G401 (cell line): ENCODE measurements at places on chromosomes 4 and X.

- no peak for DNase-seq
Measured at GRCh38 chrX:140949233-140949632, 53.2 kb upstream of the SPANXB1 start.

DNA sequence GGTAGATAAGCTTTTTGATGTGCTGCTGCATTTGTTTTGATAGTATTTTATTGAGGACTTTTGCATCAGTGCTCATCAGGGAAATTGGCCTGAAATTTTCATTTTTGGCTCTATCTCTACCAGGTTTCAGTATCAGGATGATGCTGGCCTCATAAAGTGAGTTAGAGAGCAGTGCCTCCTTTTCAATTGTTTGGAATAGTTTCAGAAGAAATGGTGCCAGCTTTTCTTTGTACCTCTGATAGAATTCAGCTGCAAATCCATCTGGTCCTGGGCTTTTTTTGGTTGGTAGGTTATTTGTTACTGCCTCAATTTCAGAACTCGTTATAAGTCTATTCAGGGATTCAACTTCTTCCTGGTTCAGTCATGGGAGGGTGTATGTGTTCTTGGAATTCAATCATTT, 15.6 kb upstream of the TMPRSS11F start:
- DNase-seq, result peak; percentile 84

- peak; percentile 32 for DNase-seq
Measured at GRCh38 chr4:152936446-152937335, 568 bp downstream of the FHDC1 start.

- DNase-seq, result no peak
Measured at GRCh38 chrX:119156241-119156640, 28.6 kb upstream of the KIAA1210 start.

- DNase-seq, result no peak
Measured at GRCh38 chrX:97743014-97743413, 859.3 kb downstream of the RPA4 start.

- DNase-seq, result peak; percentile 9
Measured at GRCh38 chrX:41265615-41266014, 68.3 kb upstream of the DDX3X start.

DNA sequence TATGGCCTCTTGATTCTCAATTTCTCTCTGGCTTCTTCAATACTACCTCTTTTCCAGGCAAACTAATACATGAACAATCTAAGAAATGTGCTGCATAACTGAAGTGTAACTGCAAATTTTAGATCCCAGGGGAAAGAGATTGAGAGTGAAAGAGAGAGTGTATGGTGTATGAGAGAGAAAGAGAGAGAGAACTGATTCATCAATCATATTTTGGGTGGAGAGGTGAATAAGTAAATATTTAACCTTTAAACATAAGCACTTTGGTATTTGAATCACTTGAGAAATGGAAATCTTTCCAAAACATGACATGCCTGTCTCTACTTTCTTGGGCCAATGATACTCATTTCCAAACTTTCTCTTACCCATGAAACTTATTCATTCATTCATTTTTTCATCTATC, 147.2 kb upstream of the DIPK2B start:
- DNase-seq, result no peak

DNA sequence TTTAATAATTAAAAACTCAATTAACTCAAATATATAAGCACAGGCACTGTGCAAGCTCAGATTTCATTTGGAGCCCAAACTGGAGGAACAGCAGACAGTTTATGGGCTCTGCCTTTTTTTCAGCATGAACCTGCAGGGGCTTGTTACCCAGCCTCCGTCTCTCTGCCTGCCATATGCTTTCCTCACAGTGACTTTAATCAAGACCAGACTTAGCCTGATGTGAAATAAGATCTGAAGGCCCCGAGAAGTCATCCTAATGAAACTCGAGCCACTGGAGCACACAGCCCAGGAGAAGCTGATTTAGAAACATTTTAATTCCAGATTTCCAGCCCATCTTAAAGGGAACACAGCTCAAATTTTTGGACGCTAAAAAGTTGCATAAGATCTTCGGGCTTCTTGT, 55.6 kb downstream of the SPATA18 start:
- DNase-seq, result no peak

DNA sequence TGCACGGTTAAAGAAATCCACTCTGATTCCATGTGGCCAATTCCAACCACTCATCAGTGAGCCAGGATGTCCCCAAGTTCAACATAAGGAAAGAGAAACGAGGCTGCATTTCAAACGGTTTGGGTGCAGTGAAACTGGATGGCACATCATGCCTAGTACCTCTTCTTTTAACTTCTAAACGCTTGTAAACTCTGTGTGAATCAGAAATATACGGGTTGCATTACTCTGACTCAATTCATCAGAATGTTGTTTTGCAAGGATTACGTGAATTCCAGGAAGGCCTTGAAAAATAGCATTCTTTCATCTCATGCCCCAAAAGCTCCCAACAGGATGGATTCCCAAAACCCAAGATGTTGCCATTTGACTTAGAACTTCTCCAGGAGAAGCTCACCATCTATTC, 270.4 kb downstream of the LDB2 start:
- no peak for DNase-seq

- DNase-seq, result no peak
Measured at GRCh38 chr4:1290165-1290977, 680 bp downstream of the MAEA start.

DNA sequence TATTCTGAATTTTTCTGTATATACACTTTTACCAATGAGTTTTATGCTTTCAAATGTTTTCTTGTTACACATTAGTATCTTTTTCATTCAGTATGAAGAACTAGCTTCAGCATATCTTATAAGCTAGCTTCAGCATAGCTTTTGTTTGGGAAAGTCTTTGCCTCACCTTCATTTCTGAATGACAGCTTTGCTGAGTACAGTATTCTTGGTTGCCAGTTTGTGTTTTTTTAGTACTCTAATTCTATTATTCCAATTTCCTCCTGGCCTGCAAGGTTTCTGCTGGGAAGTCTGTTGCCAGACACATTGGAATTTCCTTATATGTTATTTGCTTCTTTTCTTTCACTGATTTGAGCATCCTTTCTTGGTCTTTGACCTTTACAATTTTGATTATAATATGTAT, 278.8 kb downstream of the SPATA18 start:
- no peak for DNase-seq

- DNase-seq, result no peak
Measured at GRCh38 chr4:28225689-28226353, 1365.2 kb downstream of the STIM2 start.

DNA sequence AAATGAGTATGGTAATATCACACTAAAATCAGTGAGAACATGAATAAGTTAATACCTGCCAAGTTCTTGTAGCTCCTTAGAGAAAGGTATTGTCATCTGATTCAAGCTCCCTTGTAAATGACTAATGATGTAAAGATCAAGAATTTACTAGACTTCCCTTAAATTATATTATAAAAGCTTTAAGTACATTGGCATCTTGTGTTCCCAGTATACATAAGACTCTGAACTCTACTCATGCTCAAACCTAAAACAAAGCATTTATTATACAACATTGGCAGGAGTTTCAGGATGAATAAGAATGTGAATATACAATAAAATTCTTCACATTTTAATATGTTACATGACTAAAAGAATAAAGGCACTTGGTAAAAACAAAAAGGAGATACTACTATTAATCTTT, 126.8 kb upstream of the UNC5C start:
- no peak for DNase-seq

GRCh38 chrX:119605464-119606279, 552 bp downstream of the NKRF start:
- peak; percentile 37 for DNase-seq

GRCh38 chr4:183053681-183054080, 45.4 kb upstream of the WWC2 start:
- no peak for DNase-seq

- DNase-seq, result peak; percentile 71
Measured at GRCh38 chr4:120071192-120071795, 4.6 kb upstream of the MAD2L1 start.

- no peak for DNase-seq
Measured at GRCh38 chr4:3820806-3821579, 54.8 kb downstream of the ADRA2C start.

- DNase-seq, result no peak
Measured at GRCh38 chr4:48752726-48753125, 27.4 kb downstream of the FRYL start.

DNA sequence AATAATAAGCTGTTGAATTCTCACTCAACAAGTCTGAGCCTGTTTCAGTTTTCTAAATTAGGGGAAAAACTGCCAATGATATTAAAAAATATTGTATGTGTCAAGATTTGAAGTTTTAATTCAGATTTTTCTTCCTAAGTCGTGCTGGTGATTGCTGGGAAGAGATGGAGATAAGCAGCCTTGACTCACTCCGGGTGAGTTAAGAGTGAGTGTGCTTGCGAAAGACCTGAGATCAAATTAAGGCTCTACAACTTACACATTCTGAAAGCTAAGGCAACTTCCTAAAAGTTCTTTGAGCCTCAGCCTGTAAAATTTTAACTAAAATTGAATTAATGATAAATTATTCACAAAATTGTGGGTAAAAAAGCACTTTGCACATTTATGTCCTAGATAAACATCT, 1441.2 kb downstream of the PCDH7 start:
- no peak for DNase-seq

GRCh38 chr4:147799986-147800555, 68.2 kb downstream of the ARHGAP10 start:
- no peak for DNase-seq

GRCh38 chr4:103292959-103293358, 94.8 kb upstream of the CENPE start:
- no peak for DNase-seq

- DNase-seq, result no peak
Measured at GRCh38 chr4:114603497-114603896, 4.9 kb downstream of the UGT8 start.

GRCh38 chrX:97238632-97239031, 354.9 kb downstream of the RPA4 start:
- no peak for DNase-seq

DNA sequence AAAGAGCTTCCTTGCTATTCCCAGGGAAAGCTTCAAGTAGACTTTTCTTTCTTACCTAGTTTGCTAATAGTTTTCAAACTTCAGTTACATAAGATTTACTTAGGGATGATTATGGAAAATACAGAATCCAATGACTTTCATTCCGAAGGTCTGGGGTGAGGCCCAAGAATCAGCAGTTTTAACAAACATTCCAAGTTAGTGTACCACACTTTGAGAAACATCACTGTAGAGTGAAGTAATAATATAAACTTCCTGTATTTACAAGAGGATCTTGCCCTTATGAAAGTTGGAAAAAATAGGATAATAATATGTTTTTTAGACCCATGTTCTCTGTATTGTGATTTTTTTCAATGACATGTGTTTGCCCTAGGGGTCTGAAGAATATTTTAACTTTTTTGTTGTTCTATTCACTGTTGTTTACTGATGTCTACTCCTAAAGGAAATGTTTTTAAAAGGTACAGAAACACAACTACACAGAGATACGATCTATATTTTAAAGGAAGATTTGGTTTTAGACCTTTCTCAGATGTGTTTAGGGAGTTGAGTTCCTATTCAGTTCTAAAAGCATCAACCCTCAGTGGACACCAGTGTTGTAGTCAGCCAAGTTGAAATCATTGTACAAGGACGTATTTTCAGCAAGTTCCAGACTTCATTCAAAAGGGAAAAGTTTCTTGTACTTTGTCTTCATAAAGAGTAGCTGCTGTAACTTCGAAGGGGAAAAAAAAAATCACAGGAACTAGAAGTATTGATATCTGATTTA, 295.8 kb upstream of the SLC7A11 start:
- no peak for DNase-seq

GRCh38 chr4:107897823-107898222, 33.5 kb upstream of the CYP2U1 start:
- DNase-seq, result no peak

DNA sequence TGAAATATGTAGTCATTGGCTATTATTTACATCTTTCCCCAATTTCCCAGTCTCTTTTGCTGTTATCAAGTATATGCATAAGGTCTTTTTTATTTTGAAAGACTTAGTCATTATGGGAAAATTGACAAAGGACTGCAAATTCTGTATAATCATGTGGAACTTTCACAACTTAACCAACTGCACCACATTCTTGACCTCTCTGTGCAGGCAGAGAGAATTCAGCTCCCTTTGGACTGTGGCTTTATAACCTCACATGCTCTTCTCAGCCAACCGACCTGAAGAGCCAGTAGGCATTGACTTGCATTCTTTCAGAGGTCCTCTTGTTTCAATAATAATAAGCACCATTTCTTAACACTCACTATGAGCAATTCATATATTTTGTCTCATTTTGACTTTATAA, 66.9 kb downstream of the ANXA3 start:
- no peak for DNase-seq

DNA sequence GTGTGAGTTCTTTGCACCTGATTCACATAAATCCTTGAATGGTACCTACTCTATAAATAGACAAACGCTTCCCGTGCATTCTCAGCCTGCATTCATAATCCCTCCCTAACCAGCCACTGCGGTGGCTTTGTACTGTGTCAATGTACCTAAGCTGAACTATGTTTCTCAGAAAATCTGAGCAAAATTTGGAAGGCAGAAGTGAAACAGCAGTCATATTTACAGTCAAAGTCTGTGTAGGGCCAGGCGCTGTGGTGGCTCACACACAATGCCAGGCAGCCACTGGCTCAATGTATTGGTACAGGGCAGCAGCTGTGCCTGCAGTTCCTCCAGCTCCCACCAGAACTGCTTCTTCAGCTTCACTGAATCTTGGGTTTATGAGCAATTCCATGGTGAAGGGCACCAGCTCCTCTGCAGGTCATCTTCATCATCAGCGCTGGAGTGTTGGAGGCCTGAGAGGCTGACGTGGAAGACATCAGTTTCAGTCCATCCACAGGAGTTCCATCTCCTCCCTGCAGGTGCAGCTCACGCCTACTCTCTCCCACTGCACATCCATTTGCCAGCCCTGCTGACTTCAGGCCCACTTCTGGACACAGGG, 32.3 kb upstream of the IRF2 start:
- no peak for DNase-seq

DNA sequence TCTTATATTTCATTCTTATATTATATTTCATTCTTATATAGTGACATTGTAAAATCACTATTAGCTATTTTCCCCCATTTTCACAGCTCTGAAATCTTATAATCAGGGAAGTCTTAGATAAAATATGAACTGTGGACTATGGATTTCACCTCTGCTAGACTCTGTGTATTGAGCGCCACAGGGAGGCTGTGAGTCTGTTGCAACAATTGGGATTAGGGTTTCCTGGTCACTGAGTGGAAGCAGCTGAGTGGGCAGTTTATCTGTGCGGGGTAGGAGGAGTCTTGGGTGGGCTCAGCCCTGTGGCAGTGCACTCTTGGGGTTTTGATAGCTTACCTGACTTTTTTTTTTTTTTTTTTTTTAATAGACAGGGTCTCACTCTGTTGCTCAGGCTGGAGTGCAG, 249.5 kb downstream of the PTTG2 start:
- no peak for DNase-seq
